Activated CD4-positive, alpha-beta T cell treated with anti-CD3 and anti-CD28 coated beads, Interleukin-2, amount 10 ng/mL, durations not matched to agents 7 days and 5 days (primary cell): ENCODE measurements at places on chromosomes 6 and 20. TPM values are rescaled to one million over a fixed set of nuclear protein-coding genes. Genes with fewer than 3 reads are reported as not detected.

DNA sequence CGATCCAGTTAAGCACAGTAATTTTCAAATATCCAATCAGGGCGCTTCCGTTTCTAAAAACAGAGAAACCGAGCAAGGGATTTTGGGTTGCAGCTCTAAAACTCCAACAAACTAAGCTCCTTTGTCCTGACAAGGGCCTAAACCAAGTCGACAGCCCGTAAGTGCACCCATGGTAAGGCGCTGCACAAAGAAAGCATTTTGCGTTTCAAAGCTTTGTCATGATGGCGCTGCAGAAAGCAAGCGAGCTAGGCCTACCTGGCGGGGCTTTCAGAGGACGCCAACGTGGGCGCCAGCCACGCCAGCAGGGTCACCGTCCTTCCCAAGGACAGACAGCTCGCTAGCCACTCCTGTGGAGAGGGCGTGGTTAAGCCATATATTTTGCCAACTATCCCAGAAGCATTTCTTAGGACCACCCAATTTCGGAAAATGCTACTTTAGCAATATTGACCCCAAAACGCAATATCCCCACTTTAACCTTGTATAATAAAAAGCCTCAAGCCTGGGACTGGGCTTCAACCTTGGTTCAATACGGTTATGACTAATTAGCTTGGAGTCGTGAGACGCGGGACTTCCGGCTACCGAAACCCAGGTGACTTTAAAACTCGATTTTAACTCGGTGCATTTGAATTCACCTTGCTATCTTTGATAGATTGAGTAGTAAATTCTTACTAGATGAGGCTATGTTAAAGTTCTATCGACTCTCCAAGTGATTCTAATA is 53.8 kb downstream of the TRIM38 start:
- peak overlapping the region; percentile 94 for H3K27ac ChIP-seq
- H3K27me3 ChIP-seq: no peaks in the 10 kb centered on the region
- peaks cover 12% of the 10 kb centered on the region for H3K36me3 ChIP-seq
- H3K4me1 ChIP-seq: peaks cover 28% of the 10 kb centered on the region
- DNase-seq: no peak
- peak overlapping the region; percentile 34 for H3K4me3 ChIP-seq

DNA sequence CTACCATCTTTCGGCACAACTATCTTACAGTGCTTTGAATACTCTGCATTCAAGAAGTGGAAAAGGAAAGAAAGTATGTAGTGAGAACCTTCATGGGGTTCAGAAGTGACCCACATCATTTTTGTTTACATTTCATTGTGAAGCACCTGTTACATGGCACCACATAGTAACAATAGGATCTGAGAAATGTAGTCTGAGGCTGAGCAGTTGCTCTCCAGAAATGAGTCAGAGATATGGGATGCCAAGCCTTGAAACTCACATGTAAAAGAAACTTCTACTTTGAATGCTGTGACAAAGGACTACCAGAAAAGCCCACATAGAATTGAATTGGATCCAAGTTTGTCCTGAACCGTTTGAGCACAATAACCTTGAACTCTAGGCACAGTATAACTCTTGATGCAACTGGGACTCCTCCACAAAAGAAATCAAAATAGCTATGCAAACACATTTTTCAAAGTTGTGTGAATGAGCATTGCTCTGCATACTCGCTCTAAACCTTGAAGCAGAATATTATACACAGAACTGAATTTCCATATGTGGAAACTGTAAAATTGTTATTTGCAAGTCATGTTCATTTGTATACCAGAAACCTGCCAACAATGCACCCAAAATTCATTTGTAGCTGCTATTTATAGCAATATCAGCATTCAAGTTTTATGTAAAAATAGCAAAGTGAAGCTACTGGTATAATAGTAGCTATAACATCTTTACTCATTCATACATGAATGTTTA is 400.9 kb upstream of the POU3F2 start:
- no peak overlapping the region for H3K4me3 ChIP-seq
- no peaks in the 10 kb centered on the region for H3K36me3 ChIP-seq
- H3K27ac ChIP-seq: no peak overlapping the region
- no peak for DNase-seq
- H3K27me3 ChIP-seq: no peaks in the 10 kb centered on the region

DNA sequence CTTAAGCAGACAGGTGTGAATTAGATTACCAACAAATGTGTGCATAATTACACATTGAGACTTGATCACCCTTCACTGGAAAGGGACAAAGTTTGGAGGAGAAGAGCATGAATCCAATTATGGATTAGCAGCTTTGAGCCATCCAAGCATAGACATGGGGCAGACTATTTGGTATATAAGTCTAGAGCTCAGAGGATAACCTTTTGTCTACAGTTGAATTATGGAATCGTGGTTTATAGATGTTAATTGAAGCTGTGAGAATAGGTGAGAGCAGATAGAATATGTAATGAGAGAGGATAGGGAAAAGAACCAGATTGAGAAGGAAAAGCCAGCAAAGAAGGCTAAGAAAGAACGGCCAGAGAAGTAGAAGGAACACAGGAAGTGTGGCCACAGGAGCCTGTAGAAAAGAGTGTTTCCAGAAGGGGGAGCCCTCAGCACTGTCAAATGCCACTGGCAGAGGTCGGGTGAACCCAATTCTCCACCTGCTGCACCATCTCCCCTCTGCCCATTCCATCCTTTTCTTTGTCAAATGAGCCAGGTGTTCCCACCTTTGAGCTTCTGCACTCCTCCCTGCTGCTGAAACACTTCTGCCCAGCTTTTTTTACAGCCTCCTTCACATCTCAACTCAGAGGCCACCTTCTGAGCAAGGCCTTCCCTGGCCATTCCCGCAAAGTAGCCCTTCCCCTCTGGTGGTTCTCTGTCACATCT is 7.3 kb downstream of the DNTTIP1 start:
- DNase-seq: peak; percentile 81
- H3K27me3 ChIP-seq: no peaks in the 10 kb centered on the region
- H3K4me3 ChIP-seq: no peak overlapping the region
- peaks cover 13% of the 10 kb centered on the region for H3K4me1 ChIP-seq

- DNase-seq: no peak
- H3K4me3 ChIP-seq: no peak overlapping the region
- peaks cover 14% of the 10 kb centered on the region for H3K4me1 ChIP-seq
- peaks cover 16% of the 10 kb centered on the region for H3K27me3 ChIP-seq
- H3K36me3 ChIP-seq: no peaks in the 10 kb centered on the region
- H3K27ac ChIP-seq: no peak overlapping the region
Observed at GRCh38 chr20:59589086-59589684, 15.2 kb upstream of the PHACTR3 start.

The SHLD1 gene
- 13.8 TPM for total RNA-seq

The CYP39A1 gene
- not detected for total RNA-seq

The SNAI1 gene
- 0.15 TPM for total RNA-seq

GRCh38 chr20:57449398-57450354 is 58.5 kb downstream of the RBM38 start:
- H3K27me3 ChIP-seq: peaks cover 14% of the 10 kb centered on the region
- H3K4me1 ChIP-seq: peaks cover 35% of the 10 kb centered on the region
- H3K4me3 ChIP-seq: no peak overlapping the region
- peak overlapping the region; percentile 66 for H3K27ac ChIP-seq
- H3K36me3 ChIP-seq: no peaks in the 10 kb centered on the region
- DNase-seq: no peak

DNA sequence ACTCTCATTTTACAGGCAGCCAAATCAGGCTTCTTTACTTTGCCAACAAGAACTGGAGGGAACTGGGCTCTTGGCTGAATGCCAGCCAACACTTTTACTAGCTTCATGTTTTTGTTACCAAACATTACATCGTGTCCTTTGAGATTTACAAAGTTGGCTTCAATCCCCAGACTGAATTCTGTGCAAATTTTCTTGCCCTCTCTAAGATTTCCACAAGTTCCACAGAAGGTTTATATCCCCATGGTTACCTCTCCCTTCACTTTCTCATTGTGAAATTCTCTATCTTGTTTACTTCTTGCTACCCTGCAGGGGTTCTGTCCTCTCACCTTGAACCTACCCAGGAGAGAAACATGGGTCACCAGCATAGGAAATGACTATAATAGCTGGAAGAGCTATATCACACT is 37.6 kb upstream of the PLCB1 start:
- DNase-seq: no peak
- no peak overlapping the region for H3K4me3 ChIP-seq
- H3K27ac ChIP-seq: no peak overlapping the region
- no peaks in the 10 kb centered on the region for H3K4me1 ChIP-seq
- no peaks in the 10 kb centered on the region for H3K36me3 ChIP-seq
- peaks cover 7% of the 10 kb centered on the region for H3K27me3 ChIP-seq

The COL11A2 gene
- total RNA-seq: 1.4 TPM

DNA sequence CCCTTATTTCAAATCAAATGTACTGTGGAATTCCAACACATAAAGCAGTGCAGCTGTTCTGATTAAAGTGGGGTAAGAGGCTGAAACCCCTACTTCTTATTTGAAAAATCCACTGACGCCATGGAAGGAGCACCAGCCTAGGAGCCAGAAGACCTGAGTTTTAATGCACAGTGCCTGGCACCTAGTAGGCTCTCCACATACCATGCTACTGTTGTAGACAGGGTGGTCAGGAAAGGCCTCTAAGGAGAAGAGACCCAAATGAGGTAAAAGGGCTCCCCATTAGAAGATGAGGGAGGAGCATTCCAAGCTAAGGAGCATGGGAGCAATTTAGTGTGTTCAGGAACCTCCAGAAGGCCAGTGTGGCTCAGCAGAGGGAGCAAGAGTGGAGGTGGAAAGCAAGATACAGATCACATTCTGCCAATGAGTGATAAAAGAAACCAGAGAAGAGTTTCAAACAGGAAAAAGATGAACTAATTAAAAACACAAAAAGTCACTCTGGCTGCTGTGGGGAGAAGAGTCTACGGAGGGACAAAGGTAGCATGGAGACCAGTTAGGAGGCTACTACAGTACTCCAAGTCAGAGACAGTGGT is 11.8 kb upstream of the ZNF76 start:
- H3K4me3 ChIP-seq: no peak overlapping the region
- no peaks in the 10 kb centered on the region for H3K27me3 ChIP-seq
- no peaks in the 10 kb centered on the region for H3K36me3 ChIP-seq
- no peak for DNase-seq
- no peak overlapping the region for H3K27ac ChIP-seq

DNA sequence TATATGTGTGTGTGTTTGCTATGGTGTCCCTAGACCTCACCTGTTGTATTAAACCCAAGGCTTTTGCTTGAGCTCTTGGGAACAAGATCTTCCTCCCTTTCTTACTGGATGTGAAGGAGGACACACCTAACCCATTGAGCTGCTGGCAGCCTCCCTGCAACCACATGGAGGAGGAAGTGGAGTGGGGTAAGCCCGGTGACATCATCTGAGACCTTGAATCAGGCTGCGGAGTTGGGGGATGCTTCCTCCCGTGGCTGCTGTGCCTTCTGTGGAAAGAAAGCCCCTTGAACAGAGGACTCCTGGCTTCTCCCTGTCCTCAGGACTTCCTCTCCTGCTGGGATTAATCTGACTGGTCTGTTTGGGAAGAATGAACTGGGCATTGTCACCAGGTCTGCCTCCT is 3.3 kb downstream of the CST11 start:
- no peaks in the 10 kb centered on the region for H3K36me3 ChIP-seq
- H3K4me1 ChIP-seq: peaks cover 10% of the 10 kb centered on the region
- no peaks in the 10 kb centered on the region for H3K27me3 ChIP-seq

- H3K36me3 ChIP-seq: no peaks in the 10 kb centered on the region
- no peak overlapping the region for H3K27ac ChIP-seq
- H3K27me3 ChIP-seq: peaks cover 4% of the 10 kb centered on the region
- no peak overlapping the region for H3K4me3 ChIP-seq
- DNase-seq: no peak
Observed at GRCh38 chr20:60693496-60694133, 558.4 kb upstream of the CDH4 start.

DNA sequence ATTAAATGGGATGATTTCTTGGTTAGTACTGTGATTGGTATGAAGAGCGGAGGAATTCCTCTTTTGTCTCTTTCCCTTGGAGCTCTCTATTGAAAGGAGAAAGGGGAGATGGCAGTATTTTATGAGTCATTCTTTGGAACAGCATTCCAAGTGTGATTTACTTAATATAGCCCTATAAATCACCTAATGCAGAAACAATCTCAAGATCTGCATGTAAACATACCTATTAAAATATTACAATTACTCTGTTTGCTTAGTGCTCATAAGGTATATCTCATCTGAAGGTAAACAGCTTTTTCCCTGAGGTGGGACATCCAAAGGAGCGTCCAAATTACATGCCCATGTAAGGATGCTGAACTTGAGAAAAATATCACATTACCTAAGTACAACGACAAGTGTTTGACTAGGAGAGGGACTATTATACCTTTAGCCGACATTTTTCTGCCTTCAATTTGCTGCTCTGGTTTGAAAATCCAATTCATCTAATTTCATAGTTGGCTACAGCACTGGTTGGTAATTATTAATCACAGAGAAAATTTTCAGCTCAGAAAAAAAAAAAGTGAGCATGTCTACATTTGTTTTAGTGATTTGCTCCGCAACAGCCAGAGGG is 229.0 kb downstream of the FOXC1 start:
- no peaks in the 10 kb centered on the region for H3K27me3 ChIP-seq
- no peak for DNase-seq

The CCN6 gene
- total RNA-seq: not detected

DNA sequence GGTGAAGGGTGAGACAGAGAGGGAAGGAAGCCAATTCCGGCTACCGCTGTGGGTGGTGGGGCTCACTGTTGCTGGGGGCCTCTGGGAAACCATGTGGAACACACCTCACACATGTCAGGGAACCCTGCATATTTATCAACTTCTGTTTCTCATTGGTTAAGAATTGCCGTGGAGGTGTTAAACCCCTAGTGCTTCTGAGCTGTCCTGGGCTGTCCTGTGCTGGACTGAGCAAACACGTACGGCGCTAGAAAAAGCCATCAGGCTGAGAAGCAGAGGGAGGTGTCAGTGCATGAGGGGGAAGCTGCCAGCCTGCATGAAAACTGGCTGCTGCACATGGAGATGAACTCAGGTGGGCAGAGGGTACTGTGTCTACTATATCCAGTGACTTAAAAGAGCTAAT is 103.9 kb upstream of the JAG1 start:
- H3K4me3 ChIP-seq: no peak overlapping the region
- no peak for DNase-seq
- H3K27ac ChIP-seq: no peak overlapping the region
- H3K36me3 ChIP-seq: no peaks in the 10 kb centered on the region

The ENPP5 gene
- 0.07 TPM for total RNA-seq

DNA sequence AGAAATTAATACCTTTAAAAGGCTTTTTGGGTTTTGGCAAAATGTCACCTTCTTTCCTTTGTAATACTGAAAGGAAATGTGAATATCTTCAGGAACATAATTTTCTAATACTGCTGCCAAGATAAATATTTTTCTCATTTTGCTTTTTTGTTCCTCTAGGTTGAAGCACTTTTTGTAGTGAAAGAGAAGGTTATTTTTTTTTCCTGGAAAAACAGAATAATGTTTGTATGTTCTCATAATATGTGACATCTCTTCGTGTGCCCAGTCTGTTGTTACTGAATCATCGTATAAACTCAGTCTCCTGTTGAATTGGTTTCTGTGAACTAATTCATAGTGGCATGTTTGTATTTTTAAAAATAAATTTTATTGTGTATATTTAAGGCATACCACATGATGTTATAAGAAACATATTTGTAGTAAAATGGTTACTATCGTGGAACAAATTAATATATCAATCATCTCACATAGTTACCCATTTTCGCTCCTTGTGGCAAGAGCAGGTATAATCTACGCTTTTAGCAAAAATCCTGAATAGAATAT is 74.4 kb downstream of the SH3BGRL2 start:
- no peak overlapping the region for H3K4me3 ChIP-seq
- H3K27ac ChIP-seq: no peak overlapping the region
- no peaks in the 10 kb centered on the region for H3K27me3 ChIP-seq
- no peaks in the 10 kb centered on the region for H3K36me3 ChIP-seq

The EYS gene
- not detected for total RNA-seq

The NECAB3 gene
- 48.2 TPM for total RNA-seq

GRCh38 chr6:82984720-82985119 is 80.9 kb downstream of the UBE3D start:
- H3K27me3 ChIP-seq: no peaks in the 10 kb centered on the region
- H3K4me1 ChIP-seq: no peaks in the 10 kb centered on the region
- H3K36me3 ChIP-seq: no peaks in the 10 kb centered on the region
- H3K4me3 ChIP-seq: no peak overlapping the region
- no peak overlapping the region for H3K27ac ChIP-seq

The LPIN3 gene
- total RNA-seq: 4.6 TPM

The ISM1 gene
- total RNA-seq: 1.3 TPM
